ENCODE measurements at places on chromosomes 13 and 19.

- no peak for DNase-seq
These were observed 256.1 kb downstream of the SLITRK6 start for GRCh38 chr13:85543144-85543543.

- DNase-seq, result no peak
These were observed 16.2 kb downstream of the DNASE2 start for GRCh38 chr19:12864721-12865715.

DNA sequence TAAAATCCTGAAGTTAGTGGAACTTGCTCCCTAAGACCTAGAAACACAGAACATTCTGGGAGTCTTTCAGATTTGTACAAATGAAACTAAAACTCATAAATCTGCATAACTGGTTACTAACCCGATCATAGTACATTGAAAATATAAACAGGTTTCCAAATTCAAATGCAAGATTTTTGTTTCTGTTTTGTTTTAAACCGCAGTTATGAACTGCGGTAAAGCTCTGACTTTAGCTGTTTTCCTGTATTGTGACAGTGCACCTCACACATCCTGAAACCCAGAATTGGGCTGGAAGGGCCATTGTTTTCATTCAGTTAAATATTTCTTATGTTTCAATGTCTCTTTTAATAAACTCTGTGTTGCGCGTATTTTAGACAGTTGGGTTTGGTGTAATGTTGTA, 204.7 kb downstream of the SHISA2 start:
- DNase-seq, result no peak

DNA sequence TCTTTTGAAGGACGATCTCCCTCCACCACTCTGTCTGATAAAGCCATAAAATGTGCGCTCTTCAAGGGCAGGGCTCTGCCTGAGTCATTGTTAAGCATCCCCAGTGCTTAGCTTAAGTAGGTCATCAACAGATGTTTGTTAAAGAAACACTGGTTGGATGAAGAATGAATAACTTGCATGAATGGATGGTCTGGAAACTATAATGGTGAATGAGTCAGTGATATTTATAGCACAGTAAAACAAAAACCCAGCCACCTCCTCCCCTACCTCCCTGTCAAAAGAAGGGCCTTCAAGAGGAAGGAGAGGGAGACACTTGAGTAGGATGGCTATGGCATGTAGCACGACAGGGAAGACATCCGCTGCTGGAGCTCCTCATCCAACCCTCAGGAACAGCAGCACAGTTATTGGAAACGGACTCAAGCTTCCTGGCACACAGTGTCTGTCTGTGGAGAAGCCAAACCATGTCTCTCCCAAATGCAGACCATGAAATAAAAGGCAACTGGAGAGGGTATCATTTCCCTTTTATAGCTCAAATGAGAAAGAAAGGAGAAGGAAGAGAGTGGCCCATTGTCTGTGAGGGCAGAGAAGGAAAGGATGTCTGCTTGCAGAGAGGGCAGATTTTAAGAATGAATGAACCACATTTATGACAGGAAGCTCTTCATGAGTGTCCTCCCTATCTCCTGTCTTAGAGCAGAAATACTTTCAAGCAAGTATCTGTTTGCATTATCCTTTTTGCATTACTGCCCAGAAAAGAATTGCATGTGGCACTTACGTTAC, 183.5 kb upstream of the UBL3 start:
- DNase-seq, result no peak

- DNase-seq, result peak; percentile 22
These were observed 150.1 kb downstream of the SHISA2 start for GRCh38 chr13:25901460-25902376.

DNA sequence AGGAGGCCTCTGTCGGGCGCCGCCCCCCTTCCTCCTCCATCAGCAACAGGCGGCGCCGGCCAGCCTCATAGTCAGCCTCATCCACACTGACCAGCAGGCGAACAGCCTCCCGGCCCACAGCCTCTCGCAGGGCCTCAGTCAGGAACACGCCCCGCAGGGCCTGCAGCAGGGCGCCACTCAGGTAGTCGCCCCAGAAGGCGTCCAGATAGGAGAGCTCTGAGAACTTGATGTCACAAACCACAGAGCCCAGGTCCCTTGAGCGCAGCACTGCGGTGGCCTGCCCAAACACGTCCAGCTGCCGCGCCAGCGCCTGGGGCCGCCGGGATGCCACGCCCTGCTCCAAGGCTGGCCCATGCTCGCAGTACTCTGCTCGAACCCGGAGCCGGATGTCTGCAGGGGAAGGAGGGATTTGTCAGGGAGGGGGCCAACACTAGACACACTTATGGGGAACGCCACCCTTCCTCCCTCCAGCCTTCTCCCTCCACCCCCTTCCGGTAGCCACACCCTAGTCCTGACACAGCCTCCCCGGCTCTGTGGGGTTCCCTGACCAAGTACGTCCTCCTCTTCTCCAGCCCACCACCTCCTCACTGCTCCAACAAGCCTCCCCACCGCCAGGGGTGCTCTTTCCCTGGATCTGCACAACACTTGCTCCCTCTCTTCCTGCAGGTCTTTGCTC, 17.9 kb downstream of the DEDD2 start:
- DNase-seq, result no peak

DNA sequence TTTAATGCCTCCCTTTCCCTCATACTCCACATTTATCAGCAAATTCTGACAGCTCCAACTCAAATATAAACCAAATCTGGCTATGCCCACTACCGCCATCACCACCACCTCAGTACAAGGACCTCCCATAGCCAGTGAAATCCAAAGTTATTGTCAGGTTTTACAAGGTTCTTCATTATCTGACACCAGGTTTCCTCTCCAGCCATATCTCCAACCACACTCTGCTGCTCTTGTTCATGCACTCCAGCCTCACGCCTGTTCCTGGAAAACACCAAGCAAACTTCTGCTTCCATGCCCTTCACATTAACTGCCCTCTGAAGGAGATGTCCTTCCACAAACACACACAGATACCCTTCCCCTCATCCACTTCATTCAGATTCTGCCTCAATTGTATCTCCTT, 102.2 kb upstream of the MIR17HG start:
- DNase-seq, result no peak

- DNase-seq, result no peak
These were observed 752 bp downstream of the RPL18A start for GRCh38 chr19:17860331-17860992.

- DNase-seq, result no peak
These were observed 16.5 kb upstream of the SPACA6 start for GRCh38 chr19:51676566-51677083.

GRCh38 chr19:47471381-47471732, 336 bp downstream of the SLC8A2 start:
- no peak for DNase-seq

GRCh38 chr19:16915734-16916133, 26.9 kb downstream of the F2RL3 start:
- DNase-seq, result no peak

- DNase-seq, result no peak
These were observed 82.3 kb downstream of the CDADC1 start for GRCh38 chr13:49329831-49330545.

DNA sequence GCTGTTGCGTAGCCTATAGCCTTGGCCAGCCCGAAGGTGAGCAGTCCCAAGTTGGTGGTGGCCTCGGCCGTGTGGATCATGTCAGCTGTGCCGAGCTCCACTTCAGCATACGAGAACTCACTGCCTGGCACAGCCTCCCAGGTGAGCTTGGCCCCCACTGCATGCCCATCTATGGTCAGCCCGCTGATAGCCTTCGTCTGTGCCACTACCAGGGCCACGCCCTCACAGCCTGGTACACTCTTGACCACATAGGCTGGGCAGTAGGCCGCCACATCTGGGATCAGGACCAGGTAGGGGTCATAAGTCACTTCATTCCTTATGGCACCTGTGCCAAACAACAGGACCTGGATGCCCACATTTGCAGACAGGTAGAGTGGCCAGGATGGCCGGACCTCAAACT, 7.4 kb downstream of the FCGBP start:
- no peak for DNase-seq

GRCh38 chr19:50835785-50836542, 2.6 kb upstream of the KLK15 start:
- peak; percentile 62 for DNase-seq
